Caki2 (cell line): ENCODE measurements at places on chromosomes 12 and 14. TPM values are rescaled to one million over a fixed set of nuclear protein-coding genes. Genes with fewer than 3 reads are reported as not detected.

RNFT2 gene
- total RNA-seq, result 4.1 and 14.4 TPM in 2 replicates

KRT2 gene
- 2.4 TPM in 1 of 2 replicates, not detected in the other for total RNA-seq

VPS29 gene
- total RNA-seq, result 45.8 and 49.3 TPM in 2 replicates

DENR gene
- 7.3 and 7.4 TPM in 2 replicates for total RNA-seq

HOXC12 gene
- not detected in 2 replicates for total RNA-seq

KLRF2 gene
- total RNA-seq, result not detected in 2 replicates

CMA1 gene
- total RNA-seq, result not detected in 2 replicates
